ENCODE measurements at places on chromosomes 12 and 14.

DNA sequence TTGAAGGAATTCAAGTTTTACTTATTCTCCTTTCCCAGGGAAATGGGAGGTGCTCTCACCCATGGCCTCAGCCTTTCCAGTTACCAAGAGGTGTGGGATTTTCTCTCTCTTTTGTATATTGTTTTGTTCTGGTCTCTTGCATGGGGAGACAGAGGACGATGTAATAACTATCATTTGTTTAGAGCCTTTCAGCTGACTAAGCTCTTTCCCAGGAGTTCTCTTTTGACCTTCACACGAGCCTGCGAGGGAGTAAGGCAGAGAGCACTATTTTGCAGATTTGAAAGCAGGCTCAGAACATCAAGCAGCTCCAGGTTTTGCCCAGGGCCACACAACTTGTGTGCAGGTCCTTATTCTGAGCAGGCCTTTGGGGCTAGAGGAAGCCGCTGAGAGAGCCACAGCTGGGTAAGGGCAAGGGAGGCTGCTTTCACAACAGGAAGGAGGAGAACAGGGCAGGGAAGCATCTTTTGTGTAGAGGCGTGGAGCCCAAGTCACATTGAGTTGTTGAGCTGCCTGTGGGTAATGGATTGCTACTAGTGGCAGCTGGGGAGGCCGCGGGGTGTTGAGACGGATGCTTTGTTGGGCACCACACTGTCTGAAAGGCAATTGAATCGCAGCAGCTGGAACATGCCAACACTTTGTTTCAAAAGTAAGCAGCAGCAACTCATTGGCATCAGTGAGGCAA, 116.2 kb downstream of the PRMT8 start:
- no peak for DNase-seq

GRCh38 chr12:19757317-19757877, 318.1 kb downstream of the AEBP2 start:
- peak; percentile 16 for DNase-seq

GRCh38 chr12:106527356-106527755, 55.4 kb upstream of the RFX4 start:
- DNase-seq, result no peak

GRCh38 chr12:103647267-103647666, 60.2 kb downstream of the STAB2 start:
- DNase-seq, result no peak

- no peak for DNase-seq
These were observed 254.8 kb downstream of the VRK1 start for GRCh38 chr14:97052001-97052400.

DNA sequence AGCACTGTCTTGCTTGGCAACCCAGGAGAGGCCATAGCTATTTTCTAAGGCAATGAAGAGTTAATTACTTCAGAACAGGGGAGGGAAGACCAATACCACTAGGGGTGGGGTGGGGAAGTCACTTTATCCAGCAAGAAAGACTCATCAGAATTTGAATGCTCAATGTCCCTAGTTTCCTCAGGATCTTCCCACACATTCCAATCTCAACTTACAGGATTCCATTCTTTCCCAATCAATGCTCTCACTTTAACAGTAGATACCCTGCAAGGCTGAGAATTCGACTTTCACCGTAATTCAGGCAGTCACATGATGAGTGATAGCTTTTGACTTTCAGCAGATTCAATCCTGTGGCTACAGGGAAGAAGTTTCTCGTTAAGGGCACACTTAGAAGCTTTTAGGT, 526.6 kb upstream of the SEL1L start:
- no peak for DNase-seq

GRCh38 chr12:62705846-62706245, 229.1 kb downstream of the PPM1H start:
- DNase-seq, result no peak

GRCh38 chr12:81726634-81727033, 32.5 kb downstream of the PPFIA2 start:
- no peak for DNase-seq

- no peak for DNase-seq
These were observed 4.7 kb upstream of the GPR84 start for GRCh38 chr12:54368709-54369596.

- no peak for DNase-seq
These were observed 74.2 kb upstream of the SCAF11 start for GRCh38 chr12:46064548-46064947.

DNA sequence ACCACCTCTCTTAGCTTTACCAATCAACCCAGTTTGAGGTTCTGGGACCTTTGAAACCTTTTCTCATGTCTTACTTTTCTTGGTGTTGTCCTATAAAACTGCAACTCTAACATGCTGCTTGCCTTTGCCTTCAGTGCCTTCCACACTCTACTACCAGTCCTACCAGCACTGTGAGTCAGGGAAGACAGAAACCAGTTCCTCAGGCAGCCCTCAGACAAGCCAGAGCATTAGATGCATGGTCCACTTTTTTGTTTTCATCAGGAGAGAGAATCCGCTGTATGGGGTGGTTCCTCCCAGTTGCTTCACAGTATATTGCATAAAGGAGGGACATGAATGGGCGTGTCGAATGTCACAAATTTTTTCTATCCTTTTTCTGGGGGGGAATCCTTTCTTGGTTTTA, 17.3 kb upstream of the KLRB1 start:
- DNase-seq, result no peak

DNA sequence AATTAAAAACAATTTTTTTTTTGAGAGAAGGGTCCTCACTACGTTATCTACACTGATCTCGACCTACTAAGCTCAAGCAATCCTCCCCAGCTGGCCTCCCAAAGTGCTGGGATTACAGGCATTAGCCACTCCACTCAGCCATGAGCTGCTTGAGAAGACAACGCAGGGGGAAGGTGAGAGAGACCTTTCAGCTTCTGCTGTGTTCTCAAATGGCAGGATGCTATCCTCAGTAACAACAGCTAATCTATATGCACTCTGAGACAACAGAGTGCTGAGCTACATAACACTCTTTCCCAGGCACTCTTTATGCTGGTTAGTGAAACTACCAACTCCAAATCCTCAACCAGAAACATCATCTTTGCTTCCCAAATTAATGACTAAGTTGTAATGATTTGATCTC, 526.1 kb downstream of the CCER1 start:
- no peak for DNase-seq

- DNase-seq, result no peak
These were observed 2.9 kb upstream of the DYRK2 start for GRCh38 chr12:67645601-67646000.

DNA sequence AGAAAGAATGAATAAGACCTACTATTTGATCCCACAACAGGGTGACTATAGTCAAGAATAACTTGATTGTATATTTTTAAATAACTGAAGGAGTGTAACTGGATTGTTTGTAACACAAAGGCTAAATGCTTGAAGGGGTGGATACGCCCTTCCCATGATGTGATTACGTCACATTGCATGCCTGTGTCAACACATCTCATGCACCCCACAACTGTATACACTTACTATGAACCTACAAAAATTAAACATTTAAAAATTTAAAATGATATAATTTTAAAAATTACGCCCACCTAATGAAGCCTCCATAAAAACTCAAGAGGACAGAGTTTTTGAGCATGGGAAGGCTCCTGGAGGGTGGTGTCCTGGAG, 94.5 kb downstream of the SCARB1 start:
- no peak for DNase-seq

DNA sequence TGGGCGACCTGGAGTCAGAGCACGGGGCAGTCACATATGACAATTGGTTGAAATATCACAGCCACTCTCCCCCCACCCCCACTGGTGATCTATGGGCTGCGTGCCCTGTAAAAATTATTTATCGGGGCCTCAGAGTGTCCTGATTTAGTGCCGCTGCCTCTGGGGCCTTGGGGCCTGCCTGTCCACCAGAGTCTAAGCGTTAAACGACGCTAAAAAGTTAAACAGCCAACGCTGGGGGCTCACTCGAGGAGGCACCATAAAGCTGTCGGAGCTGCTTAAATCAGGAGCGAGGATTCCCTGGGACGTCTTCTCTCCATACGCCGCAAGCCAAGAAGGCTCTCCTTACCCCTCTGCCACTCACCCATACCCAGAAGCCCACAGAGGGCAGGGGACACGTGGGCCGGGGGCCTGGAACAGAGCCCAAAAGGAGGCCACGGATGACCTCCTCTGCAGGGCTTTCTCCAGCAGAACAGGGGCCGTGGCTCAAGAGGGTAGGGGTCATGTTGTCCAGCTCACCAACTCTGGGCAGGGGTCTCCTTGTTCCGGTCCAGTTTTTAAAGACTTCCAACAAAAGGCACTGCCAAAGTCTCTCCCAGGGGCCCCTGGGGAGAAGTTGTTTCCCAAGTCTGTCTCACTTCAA, 42.2 kb downstream of the SMUG1 start:
- DNase-seq, result no peak

DNA sequence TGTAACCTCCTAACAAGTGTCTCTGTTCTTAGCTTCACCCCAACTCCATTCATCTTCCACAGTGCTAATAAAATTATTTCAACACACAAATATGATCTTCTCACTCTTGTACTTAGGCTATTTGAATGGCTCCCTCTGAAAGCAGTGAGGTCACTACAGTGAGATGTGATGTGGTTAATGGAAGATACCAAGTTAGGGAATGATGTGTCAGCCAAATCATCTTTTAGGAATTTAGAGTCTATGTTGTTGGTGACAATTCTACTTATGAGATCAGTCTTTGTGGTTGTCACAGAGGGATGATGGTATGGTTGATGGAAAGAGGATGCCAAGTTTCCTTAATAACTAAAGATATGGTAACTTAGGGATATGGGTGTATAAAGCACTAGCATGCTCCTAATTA, 57.6 kb downstream of the POLR3B start:
- DNase-seq, result no peak

DNA sequence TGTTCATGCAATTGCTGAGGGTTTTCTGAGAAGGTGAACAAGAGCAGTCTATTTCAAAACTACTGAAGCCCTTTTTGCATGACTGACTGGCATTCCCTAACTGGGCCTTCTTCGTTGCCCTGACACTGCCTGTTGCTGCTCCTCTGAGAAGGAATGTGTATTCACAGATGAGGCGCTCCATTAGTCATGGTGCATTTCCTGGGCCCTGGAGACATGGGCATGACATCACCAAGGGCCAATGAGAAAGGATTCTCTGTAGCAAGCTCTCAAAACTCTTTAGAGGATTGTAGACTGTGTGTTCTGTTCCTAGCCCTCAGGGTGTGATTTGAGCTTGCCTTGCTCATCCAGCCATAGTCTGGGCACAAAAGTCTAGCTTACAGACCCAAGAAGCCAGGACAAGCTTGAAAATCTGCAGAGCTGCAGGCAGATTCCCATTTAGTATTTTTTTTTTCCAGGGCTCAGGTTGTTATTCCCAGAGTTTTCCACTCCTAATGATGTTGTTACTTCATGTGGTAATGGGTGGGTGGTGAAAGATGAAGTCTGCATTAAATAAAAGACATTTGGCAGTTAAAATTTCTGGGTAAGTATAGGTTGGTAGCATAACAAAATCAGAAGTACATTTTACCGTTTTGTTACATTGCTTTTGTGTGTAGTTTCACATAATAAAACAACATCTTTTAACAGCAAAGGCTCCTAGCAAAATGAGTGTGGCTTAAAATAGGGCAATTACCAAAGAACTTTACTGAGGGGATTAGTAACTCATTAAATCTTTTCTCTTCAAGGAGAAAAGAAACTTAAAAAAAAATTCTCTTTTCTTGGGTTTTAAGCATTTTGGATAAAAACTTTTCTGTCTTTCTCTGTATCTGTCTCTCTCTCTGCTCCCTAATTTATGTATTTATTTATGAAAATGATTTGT, 318.4 kb downstream of the RAD51B start:
- DNase-seq, result no peak

- DNase-seq, result no peak
These were observed 473.0 kb downstream of the RAD51B start for GRCh38 chr14:68292441-68293215.

DNA sequence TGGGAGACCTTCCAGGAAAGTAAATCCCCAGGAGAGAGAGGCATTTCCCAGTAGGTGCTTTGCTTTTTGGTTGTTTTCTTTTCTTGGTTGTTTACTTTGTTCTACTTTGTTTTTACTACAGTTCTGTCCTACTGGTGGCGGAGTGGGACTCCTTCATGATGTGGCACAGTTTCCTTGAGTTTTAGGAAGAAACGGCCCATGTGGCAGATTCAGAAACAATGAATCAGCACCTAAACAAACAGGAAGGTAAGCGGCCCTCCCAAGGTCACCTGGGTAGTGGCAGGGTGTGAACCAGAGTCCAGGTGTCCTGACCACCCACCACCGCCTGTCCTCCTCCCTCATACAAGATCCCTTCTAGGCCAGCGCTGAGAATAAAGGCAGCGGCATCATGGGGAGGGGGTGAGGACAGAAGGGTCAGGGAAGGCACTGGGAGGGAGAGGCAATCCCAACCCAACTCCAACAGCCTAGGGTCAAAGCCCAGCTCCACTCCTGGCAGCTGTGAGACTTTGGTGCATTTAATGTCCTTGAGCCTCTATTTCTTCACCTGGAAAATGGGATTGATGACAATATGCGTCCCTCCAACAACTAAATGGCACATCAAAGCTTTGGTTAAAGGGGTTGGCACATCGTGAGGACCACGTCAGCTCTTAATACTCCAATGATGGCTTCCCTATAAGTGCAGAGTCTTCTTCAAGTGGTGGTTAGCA, 111.5 kb upstream of the BCL2L14 start:
- DNase-seq, result no peak

DNA sequence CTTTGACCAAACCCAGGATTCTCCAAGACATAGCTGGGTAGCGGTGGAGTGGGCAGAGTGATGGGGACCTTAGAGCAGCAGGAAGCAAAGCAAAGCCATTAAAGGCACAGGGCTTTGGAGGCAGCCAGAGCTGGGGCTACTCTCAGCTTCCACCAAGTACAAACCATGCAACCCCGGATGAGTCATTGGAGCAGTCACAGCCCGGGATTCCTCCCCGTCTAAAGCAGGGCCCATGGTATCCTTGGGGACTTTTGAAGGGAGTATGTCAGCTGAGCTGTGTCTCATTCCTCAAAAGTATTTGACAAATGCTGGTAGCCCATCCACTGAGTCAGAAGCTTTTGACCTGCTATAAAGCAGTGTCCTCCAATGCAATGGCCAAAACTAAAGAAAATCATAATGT, 9.7 kb upstream of the IFI27 start:
- DNase-seq, result no peak

GRCh38 chr14:90720832-90721231, 95.4 kb downstream of the TTC7B start:
- DNase-seq, result no peak

GRCh38 chr12:56714431-56714929, 10.6 kb downstream of the NACA start:
- DNase-seq, result no peak

DNA sequence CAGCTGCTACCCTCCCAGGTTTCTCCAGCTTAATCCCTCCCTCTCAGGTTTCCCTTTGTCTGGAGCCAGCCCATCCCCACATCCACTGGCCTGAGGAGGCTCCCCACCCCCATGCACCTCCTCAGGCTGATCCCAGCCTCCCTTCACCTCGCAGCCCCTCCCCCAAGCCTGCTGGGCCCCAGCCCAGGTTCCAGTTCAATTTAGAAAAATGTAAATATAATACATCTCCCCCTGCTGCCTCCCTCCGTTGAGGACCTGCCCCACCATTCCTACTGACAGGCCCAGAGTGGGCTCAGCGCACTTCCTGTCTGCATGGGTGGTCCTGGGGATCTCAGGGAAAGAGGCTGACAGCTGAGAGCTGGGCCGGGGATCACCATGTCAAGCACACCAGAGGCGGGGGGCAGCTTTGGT, 155.8 kb downstream of the NTF3 start:
- no peak for DNase-seq

All from NCI-H1417 treated with DMSO at 0.1 percent for 48 hours (cell line).